Foreskin fibroblast (primary cell): ENCODE measurements at places on chromosomes 1 and 21.
A peak's percentile ranks its signal among the peaks of the same experiment; 100 is the strongest.

GRCh38 chr1:204950353-204951001 lies 79.8 kb downstream of the NFASC start:
- no peak for DNase-seq

GRCh38 chr1:222326006-222326709 lies 221.7 kb downstream of the HHIPL2 start:
- DNase-seq, result no peak

DNA sequence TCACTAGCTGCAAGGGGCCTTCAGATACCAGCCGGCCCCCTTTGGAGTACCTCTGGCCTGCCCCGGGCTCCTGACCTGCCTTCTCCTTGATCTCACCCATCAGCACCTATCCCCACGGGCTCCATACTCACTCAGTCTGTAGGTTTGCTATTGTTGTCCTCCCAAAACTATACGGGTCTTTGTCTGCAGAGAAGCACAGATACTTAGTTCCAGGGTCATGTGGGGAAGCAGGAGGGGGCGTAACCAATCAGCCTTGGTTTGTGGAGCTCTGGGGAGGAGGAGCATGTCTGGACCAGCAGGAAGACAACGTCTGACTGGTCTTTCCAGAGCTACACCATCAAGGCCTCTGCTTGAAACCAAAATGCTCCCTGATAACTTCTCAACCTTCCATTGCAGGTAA lies 15.2 kb downstream of the TMEM63A start:
- no peak for DNase-seq

DNA sequence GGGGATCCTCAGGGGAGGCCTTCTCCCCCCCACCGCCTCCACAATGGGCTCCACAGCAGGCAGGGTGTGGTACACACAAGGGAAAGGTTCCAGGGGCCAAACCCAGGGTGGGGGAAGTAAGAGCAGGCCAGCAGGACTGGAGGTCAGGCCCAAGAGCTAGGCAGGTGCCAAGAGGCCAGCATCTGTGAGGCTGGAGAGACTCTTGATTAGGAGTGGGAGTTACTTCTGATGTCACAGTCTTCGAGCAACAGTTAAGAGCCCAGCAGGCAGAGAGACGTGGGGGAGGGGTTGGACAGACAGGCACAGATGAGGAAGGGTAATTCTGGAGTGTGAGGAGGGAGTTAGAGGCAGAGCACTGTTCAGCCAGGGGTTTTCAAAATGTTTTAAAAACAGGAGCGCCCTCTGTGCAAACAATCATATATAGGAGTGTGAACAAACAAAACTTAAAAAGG lies 55.8 kb downstream of the SLC9A1 start:
- DNase-seq, result no peak

DNA sequence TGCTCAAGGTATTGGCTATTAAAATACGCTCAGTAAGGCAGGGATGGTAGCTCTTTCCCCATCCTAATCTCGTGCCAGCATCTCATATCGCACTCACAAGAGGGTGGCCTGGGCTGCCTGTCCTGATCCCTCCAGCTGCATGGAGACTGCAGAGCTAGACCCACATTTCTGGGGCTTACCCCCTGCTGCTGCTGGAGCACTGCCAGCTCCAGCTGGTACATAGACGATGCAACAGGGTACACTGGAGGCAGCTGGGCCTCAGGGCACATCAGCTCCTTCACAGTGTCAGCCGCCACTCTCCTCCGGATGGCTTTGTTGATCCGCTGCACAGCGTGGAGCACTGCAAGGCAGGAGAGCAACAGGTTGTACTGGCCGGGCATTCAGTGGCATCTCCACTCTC lies 16.0 kb downstream of the IQGAP3 start:
- no peak for DNase-seq

DNA sequence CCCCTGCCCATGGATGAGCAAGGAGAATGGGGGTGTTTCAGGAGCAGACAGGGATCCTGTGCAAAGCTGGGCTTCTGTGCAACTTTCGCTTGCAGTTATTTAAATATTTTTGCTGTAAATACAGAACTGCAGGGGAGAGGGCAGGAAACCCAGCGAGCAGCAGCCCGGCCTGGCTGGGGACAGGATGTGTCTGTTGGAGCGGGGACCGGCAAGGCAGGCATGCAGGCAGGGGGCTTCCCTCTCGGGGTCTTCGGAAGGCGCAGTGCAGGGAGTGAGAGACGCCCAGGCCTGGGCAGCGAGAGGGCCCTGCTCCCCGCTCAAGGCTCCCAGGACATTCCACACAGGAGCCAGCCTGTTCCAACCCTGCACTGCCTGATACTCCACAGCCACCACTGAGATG lies 1.7 kb upstream of the AIRE start:
- DNase-seq, result no peak

DNA sequence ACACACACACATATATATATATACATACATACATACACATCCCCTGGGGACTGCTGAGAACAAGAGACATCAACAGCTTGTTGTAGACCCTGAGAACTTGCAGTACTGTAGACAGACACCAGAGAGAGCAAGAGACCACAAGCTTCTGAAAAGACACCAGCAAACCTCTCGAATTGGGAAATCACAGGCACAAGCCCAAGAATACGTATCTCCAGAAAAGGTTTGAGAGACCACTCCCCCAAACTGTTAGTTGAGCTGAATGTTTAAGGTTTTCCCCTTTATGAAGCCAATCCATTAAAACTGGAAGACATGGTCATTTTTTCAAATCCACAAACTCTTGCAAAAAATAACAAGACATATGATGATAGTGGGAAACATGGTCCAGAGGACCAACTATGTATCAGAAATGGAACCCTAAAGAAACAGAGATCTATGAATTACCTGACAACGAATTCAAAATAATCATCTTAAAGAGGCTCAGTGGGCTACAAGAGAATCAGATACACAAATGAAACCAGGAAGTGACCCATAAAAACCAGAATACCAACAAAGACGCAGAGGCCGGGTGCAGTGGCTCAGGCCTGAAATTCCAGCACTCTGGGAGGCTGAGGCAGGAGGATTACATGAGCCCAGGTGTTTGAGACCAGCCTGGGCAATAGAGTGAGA lies 45.1 kb downstream of the SLC2A1 start:
- DNase-seq, result peak; percentile 86

DNA sequence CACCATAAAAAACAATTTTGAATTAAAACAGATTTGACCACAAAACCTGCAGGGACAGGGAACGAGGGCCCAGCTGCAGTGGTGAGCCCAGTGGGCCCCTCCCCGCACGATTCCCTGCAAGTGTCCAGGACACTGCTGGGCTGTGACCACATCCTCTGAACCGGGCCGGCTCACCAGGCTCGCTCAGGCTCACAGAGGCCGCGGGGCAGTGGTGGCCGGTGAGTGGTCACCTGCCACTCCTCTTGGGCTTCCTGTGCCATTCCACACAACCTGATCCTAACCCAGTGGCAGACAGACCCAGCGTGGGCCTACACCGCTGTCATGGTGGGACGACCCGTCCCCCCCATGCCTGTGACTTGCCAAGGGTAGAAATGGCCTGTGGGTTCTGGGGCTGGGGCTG lies 36.5 kb upstream of the RIPK4 start:
- DNase-seq, result no peak
